Activated B cell treated with CpG ODN at 0.5 μM for 24 hours (primary cell): ENCODE measurements at places on chromosomes 11 and 22. TPM values are rescaled to one million over a fixed set of nuclear protein-coding genes. Genes with fewer than 3 reads are reported as not detected.

- no peak for DNase-seq
Measured at GRCh38 chr11:12993626-12994025, 15.5 kb upstream of the RASSF10 start.

- DNase-seq: no peak
Measured at GRCh38 chr11:2781408-2782274, 81.8 kb upstream of the KCNQ1OT1 start.

DNA sequence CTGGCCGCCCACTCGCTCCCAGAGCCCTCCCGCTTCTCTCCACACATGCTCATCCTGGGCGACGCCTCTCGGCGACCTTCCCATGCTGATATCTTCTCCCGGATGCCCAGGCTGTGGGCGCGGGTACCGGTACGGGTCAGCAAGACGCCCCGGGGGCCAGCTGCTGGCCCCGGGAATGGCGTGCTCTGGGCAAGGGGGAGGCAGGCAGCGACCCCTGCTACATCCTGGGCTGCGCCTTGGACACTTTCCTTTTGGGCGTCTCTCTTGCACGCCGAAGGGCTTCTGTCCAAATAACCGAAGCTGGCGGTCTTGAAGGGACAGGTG is 48.1 kb downstream of the RPL27A start:
- no peak for DNase-seq

DNA sequence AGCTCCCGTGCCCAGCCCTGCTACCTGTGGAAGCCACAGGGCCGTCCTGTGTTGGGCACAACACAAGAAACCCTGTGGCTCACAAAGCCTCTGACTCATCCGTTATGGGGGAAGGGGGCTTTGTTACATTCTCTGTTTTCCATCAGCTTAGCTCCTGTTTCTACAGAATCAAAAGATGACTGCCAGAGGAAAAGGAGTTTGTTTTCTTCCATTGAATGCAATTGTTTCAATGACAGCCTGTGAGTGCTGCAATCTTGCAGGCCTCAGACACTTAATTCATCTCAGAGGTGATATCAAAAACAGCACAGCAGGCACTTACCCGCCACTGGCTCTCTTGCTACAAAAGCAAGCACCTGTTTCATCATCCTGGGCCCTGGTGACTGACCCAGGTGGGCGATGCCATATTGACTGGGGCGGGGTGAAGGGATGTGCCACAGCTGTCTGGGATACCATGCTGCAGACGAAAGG is 194.3 kb downstream of the OPCML start:
- DNase-seq: no peak

DNA sequence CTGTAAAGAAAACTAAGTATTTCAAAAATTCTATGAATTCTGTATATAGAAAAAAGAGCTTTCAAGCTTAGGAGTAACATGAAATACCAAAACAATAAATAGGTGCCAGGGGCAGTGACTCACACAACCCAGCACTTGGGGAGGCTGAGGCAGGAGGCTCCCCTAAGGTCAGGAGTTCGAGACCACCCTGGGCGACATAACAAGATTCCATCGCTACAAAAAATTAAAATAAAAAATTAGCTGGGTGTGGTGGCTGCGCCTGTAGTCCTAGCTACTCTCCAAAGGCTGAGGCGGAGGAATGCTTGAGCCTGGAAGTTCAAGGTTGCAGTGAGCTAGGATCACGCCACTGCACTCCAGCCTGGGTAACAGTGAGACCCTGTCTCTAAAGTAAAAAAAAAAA is 21.5 kb downstream of the ZNF280B start:
- no peak for DNase-seq

DNA sequence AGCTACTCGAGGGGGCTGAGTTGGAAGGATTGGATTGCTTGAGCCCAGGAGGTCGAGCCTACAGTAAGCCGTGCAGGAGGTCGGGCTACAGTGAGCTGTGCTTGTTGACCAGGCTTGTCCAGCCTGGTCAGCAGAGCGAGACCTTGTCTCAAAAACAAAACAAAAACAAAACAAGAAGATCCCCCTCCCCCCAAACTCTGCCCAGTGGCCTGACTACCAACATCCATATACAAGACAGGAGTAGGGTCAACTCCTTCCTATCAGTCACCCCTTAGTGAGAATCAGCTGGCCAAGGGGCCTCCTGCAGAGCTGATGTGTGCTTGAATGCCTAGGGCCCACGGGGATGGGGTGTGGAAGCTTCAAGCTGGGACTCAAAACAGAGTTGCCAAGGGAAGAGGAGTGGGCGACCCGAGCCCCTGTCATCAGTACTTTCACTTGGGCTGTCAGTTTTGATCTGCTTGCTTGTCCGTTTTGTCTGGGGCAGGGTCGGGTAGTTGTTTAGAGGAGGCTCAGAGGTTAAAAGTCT is 942 bp upstream of the TSPAN18 start:
- DNase-seq: no peak

DNA sequence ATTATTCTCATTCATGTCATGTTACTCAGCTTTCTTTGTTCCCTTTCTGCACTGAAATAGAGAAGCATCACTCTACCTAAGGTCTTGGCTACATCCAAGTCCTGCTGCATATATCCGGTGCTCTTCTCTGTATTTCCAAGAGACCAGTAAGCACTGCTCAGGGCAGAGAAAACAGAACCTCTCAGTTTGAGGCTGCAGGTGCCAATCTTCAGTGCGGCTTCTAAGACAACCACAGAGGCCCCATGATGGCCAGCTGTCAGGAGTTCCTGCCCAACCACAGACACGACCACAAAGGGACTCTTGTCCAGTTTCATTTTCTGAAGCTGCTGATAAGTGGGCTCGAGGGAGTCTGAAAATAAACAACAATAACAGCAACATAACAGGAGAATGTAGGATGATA is 378.4 kb upstream of the PITPNB start:
- DNase-seq: no peak

DNA sequence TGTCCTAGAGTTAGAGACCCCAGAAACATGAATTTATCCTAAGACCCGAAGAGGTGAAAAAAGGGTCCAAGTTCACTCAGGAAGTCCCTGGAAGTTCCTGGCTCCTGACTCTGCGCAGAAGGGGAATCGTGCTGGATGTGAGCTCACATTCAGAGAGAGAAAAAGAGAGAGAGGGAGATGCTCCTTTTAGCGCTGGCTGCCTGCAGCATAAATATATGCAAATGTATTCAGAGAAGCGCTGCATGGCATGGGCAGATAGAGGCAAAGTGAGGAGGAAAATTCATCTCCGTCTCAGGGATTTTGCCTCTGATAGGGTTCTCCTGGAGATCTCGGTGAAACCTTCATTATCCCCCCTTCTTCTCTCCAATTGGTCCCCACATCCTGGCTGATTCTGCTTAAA is 517.2 kb downstream of the MN1 start:
- no peak for DNase-seq

DNA sequence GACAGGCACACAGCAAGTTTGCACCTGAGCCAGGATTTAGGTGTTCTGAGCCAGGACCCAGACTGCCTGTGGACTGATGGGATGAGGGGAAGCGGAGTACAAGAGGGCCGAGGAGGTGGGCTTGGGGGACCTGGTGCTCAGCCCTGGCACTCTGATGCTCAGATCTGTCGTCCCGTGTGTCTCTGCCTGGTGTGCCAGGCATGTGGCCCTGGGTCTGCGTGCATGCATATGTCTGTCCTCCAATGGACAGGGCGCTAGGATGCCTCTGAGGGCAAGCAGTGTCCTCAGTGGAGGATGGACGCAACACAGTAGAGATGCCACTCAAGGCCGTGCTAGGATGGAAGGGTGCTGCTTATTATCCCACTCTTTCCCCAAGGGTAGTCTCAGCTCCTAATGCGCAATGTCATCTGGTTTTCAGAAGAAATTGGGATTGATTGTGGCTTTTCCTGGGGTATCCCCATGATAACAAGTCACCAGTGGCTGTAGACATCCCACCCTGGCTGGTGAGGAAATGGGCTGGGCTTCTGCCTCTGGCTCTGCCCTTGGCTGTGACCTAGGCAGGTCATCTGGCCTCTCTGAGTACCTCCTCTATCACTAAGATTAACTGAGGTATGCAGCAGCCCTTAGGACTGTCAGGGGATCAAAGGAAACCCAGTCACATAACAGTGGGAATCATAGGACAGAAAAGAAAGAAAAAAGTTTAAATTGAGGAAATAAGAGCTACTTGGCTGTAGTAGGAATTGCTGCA is 35.7 kb upstream of the SUSD2 start:
- no peak for DNase-seq

- no peak for DNase-seq
Measured at GRCh38 chr22:45529971-45530575, 27.4 kb downstream of the FBLN1 start.

DNA sequence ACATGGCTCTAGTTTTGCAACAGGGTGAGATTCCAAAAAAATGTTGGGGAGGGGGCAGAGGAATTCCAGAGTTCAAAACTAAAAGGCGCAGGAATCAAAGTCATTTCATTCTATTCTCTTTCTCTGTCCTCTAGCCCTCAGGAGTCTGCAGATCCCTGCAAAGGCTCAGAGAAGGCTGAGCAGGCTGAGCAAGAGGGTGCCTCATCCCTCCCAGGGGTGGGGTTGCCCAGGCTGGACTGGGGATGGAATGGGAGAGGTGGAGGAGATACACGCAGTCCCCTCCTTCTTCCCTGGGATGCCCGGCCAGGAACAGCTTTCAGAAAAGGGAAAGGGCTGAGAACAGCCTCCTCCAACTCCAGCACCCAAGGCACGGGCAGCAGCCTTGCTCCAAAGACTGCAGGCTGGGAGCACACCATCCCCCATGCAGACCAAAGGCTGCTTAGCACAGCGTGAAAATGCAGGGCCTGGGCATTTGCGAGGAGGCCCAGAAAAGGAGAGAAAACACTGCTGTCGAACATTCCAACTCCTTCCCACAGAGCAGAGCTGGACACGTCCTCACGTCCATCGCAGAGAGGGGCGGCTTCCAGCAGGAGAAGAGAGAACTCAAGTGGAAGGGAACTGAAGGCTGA is 51.8 kb downstream of the MN1 start:
- DNase-seq: no peak

- DNase-seq: peak; percentile 82
Measured at GRCh38 chr11:66022401-66023185, 3.7 kb downstream of the CATSPER1 start.

DNA sequence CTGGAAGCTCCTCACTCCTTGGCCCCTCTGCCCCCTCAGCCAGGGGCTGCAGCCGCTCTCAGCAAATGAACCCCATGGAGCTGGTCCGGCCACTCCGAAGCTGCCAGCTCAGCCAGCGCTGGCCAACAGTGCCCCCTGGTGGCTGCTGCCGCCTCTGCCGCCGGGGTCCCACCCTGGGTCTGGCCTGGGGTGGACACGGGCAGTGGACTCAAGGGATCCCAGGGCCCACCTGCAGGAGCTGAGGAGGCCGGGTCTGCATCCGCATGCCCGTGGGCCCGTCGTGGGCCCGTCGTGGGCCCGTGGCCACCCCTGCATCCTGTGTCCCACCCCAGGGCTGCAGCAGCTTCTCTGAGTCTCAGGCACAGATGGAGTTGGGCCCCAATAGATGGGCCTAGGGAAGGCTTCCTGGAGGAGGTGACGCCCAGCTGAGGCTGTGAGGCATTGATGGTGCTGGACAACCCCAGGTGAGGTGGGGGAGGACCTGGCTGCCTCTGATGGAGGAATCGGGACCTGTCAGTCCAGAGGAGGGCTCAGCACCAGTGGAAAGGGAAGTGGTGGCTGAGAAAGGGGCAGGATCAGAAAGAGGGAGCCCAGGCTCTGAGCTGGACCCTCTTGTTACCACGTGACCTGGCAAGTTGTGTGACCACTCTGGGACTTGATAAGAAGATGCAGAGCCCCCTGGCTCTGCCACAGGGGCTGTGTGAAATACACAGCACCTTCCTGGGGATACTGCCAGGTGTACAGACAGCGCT is 522.3 kb downstream of the BRD1 start:
- DNase-seq: peak; percentile 52

- no peak for DNase-seq
Measured at GRCh38 chr11:102837156-102837555, 6.3 kb downstream of the MMP3 start.

DNA sequence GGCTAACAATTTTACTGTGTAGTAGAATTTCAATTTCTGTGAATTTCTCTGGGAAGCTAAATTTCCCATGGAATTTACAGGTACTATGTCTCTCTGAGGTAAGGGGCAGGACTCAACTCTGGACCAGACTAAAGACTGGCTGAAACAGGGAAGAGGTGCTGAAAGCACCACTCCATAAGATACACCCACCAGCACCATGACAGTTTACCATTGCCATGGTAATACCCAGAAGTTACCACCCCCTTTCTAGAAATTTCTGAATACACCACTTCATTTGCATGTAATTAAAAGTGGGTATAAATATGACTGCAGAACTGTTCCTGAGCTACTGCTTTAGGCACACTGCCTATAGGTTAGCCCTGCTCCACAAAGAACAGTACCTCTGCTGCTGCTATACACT is 274.1 kb downstream of the TTC28 start:
- no peak for DNase-seq

DNA sequence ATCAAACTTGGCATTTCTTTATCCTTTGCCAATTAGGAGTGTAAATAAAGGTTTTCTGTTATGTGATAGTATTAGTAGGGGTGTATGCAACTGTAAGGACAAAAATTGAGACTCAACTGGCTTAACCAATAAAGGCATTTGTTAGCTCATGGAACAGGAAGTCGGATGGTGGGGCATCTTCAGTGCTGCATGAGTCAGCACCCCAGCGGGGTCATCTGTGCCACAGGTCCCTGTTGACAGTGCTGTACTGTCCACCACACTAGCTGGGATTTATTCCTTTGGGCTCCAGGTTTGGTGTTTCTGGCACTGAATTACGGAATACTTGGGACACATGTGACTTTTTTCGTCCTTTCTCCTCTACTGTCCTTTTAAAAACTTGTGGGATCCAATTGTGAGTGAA is 86.0 kb downstream of the PPP6R3 start:
- DNase-seq: no peak

- DNase-seq: no peak
Measured at GRCh38 chr11:90496722-90497121, 273.9 kb upstream of the CHORDC1 start.

- DNase-seq: no peak
Measured at GRCh38 chr22:37082251-37082873, 27.2 kb downstream of the TMPRSS6 start.

DNA sequence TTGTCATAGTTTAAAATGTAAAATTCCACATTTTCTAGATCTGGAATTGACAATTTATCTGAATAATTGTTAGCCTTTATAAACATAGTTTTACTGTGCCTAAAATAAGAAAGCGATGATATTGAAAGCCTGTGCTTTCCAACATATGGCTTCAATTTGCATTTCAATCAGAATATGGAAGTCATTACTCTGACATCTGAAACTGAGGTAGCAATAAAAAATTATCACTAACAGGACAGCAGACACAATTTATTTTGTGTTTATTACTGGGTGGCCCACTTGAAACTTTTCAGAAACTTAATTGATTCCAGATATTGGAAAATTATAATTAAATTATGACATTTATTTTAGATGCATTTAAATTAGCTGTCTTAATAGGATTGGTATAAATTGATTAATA is 78.5 kb downstream of the TMEM135 start:
- no peak for DNase-seq

KAT5 gene
- 108 and 120 TPM in 2 replicates for total RNA-seq

CCDC89 gene
- total RNA-seq: not detected in 2 replicates

CSKMT gene
- total RNA-seq: 50.5 and 52.1 TPM in 2 replicates

KCNQ1OT1 gene
- 0.88 and 1.2 TPM in 2 replicates for total RNA-seq

OMP gene
- total RNA-seq: not detected in 2 replicates

MMP1 gene
- total RNA-seq: not detected in 2 replicates

PNPLA5 gene
- total RNA-seq: not detected in 2 replicates

OR9G4 gene
- not detected in 2 replicates for total RNA-seq

CHEK1 gene
- total RNA-seq: 9.6 and 10.5 TPM in 2 replicates

MIF gene
- 308 and 349 TPM in 2 replicates for total RNA-seq

ELF5 gene
- not detected in 2 replicates for total RNA-seq

FOLR3 gene
- not detected in 2 replicates for total RNA-seq

CCDC117 gene
- 16.3 and 21.9 TPM in 2 replicates for total RNA-seq

LRRC75B gene
- total RNA-seq: 0.34 and 0.82 TPM in 2 replicates

MS4A15 gene
- total RNA-seq: not detected in 2 replicates

SCN2B gene
- not detected in 2 replicates for total RNA-seq

C22orf31 gene
- total RNA-seq: not detected in 2 replicates
